ENCODE measurements at places on chromosomes 4 and X.

DNA sequence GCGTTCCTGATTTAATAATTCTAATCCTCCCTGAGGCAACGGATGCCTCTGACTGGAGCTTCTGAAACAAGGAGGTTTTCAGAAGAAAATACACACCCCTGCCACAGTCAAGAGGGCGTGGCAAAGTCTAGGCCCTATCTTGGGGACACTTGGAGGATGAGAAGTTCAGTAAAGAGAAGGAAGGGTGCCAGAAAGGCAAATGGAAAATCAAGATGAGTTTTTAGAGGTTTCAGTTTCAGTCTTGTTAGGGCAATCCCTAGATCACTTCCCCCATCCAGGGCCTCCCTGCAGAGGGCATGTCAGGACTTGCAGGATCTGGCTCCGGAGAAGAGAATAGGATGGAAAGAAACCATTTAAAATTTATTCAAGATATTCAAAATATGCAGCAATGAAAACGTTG lies 28.5 kb upstream of the FGF2 start:
- no peak for DNase-seq

- no peak for DNase-seq
Measured at GRCh38 chr4:40327340-40327739, 7.8 kb upstream of the CHRNA9 start.

DNA sequence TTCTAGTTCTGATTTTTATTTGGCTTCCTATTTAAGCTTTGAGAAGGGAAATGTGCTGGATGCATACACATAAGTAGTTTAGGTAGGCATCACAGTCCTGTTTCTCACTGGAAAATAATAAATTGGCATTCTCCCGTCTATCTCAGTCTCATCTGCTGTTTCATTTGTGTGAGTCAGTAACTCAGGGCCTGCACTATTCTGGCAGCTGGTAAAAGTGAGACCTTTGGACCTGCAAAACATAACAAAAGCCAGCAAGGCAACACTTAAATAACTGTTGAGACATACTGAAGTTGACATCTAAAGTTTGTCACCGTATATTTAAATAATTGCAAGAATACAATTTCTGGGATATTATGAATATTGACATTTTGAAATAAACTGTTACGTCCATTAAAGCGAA lies 8.6 kb upstream of the UBQLN2 start:
- no peak for DNase-seq

DNA sequence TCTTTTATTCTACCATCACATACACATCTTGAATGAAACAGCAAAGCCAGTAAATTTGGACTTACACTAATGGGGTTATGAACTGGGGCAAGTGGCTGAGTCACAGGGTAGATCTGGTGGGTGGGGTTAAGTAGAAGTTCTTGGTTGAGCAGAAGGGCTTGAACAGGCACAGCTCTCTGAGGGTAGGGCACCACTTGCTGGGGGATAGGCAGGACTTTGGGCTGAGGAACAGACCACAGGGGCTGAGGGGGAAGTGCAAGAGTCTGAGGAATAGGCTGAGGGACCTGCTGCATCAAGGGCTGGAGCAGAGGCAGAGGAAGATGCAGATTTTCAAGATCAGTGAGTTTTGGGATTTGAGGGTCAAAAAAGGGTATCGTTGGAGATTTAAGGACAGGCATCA lies 8.3 kb downstream of the CSN2 start:
- DNase-seq, result no peak

DNA sequence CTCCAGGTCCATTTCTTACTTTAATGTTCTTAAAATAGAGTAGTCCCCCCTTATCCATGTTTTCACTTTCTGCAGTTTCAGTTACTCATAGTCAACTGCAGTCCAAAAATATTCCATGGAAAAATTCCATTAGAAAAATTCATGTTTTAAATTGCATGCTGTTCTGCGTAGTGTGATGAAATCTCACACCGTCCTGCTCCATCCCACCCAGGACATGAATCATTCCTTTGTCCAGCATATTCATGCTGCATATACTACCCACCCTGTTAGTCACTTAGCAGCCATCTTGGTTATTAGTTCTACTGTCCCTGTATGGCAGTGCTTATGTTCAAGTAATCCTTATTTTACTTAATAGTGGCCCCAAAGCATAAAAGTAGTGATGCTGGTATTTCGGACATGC lies 5.4 kb upstream of the PDLIM5 start:
- DNase-seq, result no peak

- DNase-seq, result no peak
Measured at GRCh38 chrX:132165651-132166050, 37.8 kb upstream of the FRMD7 start.

DNA sequence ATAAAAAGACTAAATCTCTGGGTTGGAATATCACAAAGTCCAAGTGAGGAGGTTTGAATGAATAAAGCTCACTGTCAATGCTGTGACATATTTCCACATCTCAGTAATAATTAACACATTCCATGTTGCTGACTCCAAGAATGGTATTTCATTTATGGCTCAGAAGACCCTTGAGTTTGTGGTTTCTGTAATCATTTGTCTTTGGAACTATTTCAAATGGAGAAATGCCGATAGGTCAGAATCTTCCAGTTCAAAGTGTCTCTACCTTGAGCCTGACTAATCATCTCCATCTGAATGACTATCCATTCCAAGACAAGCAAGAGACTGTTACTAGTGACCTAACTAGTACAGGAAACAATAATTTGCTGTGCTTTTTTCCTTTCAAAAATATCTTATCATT lies 24.2 kb upstream of the SLC2A9 start:
- no peak for DNase-seq

- DNase-seq, result no peak
Measured at GRCh38 chr4:157674699-157675098, 454.2 kb downstream of the GRIA2 start.

- DNase-seq, result no peak
Measured at GRCh38 chrX:10660171-10660570, 39.8 kb upstream of the MID1 start.

DNA sequence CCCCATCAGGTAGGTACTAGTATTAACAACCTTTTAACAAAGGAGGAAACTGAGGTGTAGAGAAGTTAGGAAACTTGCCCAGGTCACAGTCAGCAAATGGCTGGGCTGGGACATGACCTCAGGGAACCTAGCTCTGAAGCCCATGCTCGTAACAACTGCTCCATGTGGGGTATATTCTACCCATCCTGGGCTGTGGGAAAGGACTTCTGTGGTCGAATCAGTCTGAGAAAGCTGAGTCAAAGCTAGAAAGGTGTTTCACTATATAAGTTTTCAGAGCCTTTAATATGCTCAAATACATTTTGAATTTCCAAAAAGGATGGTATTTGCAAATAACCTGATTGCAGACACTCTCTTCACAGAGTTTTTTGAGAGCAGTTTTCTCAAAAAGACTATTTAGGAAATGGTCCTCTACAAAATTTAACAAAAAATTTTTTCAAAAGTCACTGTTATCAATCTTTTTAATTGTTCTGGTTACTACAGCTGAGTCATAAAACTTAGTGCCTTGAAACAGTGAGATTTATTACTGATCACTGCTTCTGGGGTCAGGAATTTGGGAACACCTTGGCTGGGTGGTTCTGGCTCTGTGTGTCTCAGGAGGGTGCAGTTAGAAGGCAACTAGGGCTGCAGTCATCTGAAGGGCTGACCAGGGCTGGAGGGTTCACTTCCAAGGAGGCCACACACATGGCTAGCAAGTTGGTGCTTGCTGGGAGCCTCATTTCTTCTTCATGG lies 53.6 kb downstream of the NSG1 start:
- DNase-seq, result no peak

- no peak for DNase-seq
Measured at GRCh38 chr4:19844446-19844845, 407.3 kb upstream of the SLIT2 start.

DNA sequence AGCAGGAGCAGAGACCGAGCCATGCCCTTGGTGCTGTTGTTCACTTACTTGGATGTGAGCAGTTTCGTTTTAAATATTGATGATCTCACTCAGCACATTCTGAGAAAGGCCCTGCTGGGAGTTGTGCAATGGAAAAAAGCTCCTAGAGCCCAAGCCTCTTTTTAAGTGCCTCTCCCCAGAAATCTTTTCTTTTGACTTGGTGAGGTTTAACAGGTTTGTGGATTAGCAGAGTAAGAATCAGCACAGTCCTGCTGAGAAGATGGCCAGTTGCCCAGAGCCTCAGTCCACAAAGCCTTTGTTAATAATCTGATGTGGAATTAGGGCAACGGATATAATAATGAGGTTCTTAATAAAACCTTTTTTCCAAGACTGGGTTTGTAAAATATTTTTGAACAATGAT lies 157.5 kb upstream of the ATP6AP2 start:
- DNase-seq, result no peak

DNA sequence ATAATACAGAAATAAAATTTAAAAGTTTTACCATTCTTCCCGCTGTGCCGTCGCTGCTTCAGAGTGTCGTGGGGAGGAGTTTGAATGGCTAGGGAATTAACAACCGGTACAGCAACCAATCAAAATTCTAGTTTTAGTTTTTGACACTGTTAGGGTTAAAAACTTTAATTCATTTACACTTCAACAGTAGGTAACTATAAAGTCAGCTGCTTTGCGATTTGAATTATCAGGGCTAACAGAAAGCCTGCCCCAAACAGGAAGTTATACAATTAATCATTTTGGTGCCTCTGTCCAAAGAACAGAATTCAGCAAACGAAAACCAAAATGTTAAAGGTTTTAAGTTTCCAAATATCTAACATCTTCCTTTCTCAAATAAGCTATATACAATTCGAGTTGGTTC lies 2.3 kb downstream of the HNRNPD start:
- DNase-seq, result no peak

DNA sequence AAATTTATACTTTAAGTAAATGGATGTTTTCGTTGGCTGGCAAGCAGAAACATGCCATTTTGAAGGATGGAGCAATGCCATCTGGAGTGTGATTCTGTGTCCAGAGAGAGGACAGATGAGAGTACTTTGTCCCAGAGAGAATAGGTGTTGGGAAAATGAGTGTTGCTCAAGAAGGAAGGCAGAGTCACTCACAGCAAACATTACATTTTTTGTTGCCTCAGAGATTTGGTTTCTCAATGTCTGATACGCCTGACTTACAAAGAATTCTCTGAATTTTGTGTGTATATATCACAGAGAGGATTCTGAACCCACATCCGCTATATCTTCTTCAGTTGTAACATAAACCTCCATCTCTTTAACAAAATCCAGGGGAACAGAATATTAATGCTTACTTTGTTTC lies 102.8 kb upstream of the PCDH18 start:
- no peak for DNase-seq

- DNase-seq, result no peak
Measured at GRCh38 chrX:122565952-122566351, 618.1 kb upstream of the GRIA3 start.

- no peak for DNase-seq
Measured at GRCh38 chrX:123884809-123885408, 25.1 kb downstream of the XIAP start.

DNA sequence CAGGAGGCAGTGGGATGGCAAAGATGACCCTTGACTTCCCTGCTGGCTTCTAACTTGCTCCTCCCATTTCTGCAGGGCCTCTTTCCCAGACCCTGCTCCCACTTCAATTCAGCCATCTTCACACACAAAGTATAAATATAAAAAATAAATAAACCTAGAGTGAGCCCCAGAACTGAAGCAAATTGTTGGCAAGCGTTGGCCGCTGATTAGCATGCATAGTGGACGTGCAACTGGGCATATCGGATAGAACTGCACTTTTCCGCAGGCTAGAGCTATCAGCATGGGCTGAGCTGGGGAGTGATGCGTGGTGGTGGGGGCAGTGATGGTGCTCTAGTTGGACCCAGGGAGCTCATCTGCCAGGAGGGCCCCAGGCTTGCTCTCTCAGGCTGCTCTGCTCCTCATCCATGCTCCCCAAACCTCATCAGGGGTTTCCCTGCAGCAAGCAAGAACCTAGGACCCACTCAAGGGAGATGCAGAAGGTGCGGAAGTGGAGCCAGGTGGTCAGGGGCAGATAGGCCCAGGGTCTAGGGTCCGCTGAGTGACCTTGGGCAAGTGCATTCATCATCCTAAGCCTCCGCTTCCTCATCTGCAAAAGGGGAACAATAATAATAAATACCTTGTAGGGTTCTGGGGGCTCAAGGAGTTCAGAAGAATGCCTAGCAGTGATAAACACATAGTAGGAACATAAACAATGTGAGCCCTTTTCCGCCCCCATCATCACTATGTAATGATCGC lies 146.8 kb upstream of the PJA1 start:
- DNase-seq, result no peak

- DNase-seq, result no peak
Measured at GRCh38 chrX:155962906-155963305, 34.6 kb upstream of the IL9R start.

- DNase-seq, result no peak
Measured at GRCh38 chrX:41198410-41198809, 113.2 kb downstream of the USP9X start.

- DNase-seq, result no peak
Measured at GRCh38 chr4:182776376-182777105, 140.6 kb downstream of the DCTD start.

GRCh38 chr4:182179105-182179504 lies 64.1 kb upstream of the TENM3 start:
- DNase-seq, result no peak

DNA sequence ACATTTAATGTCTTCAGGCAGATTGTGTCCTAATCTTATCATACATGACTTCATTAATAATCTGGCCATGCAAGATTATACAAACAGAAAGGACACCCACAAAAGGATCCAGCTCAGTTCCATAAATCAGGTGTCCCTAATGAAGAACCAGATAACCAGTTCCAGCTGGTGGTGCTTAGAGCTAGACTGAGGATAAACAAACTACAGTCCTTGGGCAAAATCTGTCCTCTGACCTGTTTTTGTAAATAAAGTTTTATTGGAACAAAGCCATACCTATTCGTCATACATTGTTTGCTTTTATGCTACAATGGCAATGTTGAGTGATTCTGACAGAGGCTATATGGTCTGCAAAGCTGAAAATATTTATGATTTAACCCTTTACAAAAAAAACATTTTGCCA lies 199.5 kb downstream of the MID1IP1 start:
- no peak for DNase-seq

GRCh38 chr4:170743633-170744032 lies 653.9 kb upstream of the AADAT start:
- no peak for DNase-seq

DNA sequence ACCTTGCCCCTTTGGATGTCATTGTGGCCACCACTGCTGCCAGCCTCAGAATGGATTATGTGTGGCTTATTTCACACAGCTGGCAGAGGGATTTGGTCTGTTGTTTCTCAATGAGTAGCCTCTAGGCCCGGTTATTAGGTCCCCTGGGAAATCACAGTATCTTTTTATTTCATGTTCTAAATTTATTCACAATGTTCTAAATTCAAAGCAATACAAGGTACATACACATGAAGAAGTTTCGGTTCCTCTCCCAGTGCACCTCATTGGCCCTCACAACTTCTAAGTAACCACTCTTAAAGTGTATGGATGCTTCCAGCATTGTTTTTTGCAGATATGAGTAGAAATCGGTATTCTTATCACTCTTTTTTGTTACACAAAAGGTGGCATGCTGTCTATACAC lies 262.7 kb downstream of the RCHY1 start:
- DNase-seq, result no peak
